Putamen (tissue), 1 donor: ENCODE measurements at places on chromosomes 11 and 22.

GRCh38 chr11:78664636-78665035 is 90.0 kb upstream of the NARS2 start:
- DNase-seq = no peak

- DNase-seq = peak; percentile 39
These were observed 20.2 kb downstream of the BLID start for GRCh38 chr11:122095681-122096262.

DNA sequence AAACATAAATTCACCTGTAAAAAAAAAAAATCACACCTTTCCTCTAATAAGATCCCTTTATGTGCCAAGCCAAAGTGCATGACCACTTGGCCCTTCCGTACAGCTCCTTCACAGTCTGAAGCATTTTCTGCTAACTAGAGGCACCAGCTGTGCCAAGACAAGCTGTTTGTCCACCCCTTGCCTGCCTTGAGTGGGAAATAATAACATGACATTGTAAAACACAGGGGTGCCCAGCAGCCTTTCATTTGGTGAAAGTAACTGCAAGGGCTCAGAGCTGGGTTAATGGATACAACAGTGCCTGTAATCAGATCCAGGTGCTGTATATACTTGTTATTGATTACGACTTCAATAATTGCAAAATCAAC is 59.2 kb downstream of the DDIAS start:
- no peak for DNase-seq

DNA sequence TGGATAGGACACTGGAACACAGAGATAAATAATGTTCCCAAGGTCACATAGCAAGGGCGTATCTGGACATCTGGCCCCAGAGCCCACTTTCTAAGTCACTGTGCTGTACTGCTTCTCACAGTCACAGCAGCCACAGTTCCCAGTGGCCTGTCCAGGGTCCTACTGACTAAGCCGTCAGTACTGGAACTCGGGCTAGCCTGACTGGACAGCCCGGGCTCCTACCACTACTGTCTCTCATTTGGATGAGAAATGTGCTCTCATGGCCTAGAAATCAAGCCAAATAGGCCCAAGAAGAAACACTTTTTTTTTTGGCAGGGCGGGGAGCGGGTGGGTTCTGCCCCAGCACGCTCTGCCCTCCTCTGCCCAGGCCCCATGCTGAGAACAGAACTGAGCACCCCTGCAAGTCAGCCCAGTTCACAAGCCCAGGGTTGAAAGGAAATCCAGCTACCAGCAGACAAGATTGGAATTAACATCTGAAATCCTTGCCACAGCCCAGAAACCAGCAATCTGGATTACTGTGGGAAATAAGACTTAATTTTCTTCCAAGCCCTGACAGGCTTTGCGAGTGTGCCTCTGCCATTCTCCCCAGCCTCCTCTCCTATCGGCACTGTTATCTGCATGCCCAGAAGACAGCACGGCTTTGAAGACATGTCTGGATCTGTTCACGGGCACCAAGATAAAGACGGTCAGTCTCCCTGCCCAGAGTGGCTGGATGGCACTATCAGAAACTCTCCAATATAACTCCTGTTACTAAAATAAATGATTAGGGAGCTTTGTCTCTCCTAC is 182.9 kb upstream of the NCAM1 start:
- no peak for DNase-seq

DNA sequence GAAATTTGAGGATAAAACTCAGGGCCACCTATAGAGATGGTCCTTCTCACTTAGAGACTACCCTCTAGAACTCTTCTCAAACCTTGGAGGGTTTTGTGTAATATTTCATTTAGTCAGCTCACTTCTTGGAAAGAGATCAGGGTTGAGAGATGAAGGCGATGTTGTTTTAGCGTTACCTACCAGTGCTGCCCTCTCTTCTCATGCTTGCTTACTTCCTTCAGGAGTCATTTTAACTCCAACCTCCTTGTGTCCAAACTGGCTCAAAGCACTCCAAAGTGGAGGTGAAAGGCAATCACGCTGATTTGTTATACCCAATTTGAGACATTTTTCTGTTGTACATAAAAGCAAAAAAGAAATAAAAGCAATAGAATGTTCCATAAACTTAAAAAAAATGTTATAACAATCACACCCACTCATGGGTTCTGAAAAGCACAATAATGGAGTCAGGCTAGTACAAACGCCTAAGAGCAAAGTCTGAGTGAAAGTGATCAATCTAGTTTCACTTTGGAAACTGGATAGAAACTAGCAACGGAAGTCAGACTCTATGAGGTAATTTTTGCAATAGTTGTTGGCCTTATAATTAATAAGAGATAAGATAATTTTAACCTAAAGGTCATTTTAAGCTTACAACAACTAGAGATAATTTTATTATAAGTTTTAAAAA is 117.1 kb downstream of the MRTFA start:
- DNase-seq = no peak

DNA sequence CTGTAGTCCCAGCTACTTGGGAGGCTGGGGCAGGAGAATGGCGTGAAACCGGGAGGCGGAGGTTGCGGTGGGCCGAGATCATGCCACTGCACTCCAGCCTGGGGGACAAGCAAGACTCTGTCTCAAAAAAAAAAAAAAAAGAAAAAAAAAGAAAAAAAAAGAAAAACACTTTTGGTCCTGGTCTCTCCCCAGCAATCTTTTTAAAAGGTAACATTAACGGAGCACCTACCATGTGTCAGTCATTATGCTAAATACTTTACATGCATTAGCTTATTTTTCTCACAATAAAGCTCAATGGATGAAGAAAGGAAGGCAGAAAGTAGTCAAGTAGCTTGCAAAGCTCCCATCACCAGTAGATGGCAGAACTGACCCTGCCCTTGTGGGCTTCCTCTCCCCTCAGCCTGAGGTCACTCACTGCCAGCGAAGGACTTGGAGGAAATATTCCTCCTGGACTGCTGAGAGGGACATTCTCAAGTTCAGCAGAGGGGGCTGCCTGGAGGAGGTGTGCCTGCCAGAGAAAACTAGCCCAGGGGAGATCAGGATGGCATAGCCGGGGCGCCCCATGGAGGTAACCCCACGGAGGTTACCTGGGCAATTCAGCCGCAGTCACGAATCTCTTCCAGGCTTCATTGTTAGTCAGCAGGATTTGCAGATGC is 15.5 kb downstream of the APOL3 start:
- DNase-seq = peak; percentile 63

DNA sequence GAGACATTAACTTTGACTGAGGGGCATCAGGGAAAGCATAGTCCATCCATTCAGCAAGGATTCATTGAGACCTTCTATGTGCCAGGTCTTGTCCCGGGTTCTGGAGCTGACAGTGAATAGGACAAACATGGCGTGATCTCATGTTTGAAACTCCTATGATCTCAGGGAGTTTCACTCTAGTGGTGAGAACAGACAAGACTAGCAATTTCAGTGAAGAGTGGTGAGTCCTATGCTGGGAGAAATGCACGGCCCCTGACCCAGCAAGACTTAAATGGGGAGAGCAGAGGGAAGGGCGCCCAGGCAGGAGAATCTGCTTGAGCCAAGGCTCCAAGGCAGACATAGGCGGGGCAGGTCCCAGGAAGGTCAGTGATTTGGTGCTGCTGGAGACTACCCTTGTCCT is 155.7 kb downstream of the CEP164 start:
- DNase-seq = no peak
